ENCODE measurements at places on chromosomes 7 and 10. TPM values are rescaled to one million over a fixed set of nuclear protein-coding genes. Genes with fewer than 3 reads are reported as not detected.

The ASB10 gene
- not detected for total RNA-seq

DNA sequence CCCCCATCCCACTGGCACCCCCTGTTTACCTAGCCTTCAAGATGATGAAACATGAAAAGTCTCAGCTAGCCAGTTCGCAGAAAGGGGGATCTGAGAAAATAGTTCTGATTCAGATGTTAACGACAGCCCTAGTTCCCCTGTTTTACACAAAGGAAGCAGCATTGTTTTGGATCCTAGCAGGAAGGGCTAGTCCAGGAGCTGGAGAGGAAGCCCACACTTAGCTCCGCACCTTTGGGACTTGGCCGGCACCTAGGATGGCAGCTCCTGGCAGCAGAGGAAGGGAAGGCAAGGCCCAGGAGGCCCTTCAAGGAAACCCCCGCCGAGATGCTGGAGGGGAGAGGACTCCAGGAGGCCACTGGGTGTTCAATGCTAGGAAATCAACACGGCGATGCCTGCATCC lies 29.0 kb upstream of the MGMT start:
- DNase-seq: no peak

The CASTOR2 gene
- total RNA-seq: 4.3 TPM

GRCh38 chr7:5678295-5679047 lies 103.0 kb downstream of the RNF216 start:
- DNase-seq: no peak

- DNase-seq: no peak
These were observed 74.7 kb downstream of the ABCA13 start for GRCh38 chr7:48245751-48246472.

DNA sequence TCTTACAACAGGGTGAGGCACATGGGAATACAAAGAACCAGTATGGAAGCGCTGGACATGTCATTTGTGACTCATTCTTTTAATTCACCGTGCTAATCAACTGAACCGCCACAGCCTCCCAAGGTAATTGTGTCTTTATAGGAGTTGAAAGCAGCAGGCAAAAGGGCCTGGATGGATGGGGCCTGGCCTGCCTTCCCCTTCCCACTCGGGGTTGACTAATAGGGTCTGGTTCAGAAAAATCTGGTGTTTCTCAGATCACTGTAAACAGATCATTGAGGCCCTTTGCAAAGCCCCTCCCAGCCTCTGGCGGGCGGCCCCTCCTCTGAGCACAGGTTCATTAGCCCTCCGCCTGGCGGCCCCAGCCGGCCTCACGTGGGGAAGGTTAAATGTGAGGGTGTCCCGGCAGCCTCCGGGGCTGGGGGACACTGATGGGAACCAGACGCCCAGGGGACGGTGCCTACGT lies 100.8 kb downstream of the EBF3 start:
- no peak for DNase-seq

The PKD1L1 gene
- total RNA-seq: 0.33 TPM

The SLC16A9 gene
- total RNA-seq: 1.2 TPM

- DNase-seq: no peak
These were observed 31.2 kb downstream of the GFRA1 start for GRCh38 chr10:116241642-116242410.

The ASB13 gene
- 42.9 TPM for total RNA-seq

DNA sequence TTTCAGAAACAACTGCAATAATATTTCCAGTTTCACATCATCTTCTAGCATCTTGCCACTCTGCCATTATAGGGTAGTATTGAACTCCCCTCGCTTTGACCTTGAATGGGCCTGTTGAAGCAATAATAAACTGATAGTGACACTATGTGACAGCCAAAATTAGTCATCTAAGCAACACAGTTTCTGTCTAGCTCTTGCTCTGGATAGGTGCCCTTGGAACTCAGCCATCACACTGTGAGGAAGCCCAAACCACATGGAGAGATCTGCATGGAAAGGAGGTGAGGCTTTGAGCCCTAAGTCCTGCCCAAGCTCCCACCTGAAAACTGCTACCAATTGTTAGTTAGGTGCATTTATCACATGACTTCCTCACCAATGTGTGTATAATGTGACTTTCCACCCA lies 18.1 kb upstream of the KCND2 start:
- no peak for DNase-seq

DNA sequence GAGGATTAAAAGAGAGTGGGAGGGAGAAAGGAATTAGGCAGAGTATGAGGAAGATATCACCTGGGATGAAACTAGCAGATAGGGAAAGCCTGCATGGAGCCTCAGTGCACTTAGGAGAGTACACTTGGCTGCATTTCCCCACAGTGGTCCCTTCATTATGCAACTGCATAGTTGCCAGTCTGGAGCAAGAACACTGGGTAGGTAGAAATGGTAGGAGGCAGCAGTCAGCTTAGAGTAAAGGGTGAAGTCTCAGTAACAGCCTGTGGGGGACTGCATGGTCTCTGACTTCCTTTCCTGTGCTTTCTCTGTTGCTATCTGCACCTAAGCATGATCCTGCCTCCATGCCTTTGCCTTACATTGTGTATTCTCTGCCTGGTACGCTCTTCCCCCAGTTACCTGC lies 14.0 kb upstream of the PCGF5 start:
- DNase-seq: no peak

The SORBS1 gene
- 156 TPM for total RNA-seq

- DNase-seq: no peak
These were observed 1.2 kb downstream of the GJC3 start for GRCh38 chr7:99928188-99928587.

DNA sequence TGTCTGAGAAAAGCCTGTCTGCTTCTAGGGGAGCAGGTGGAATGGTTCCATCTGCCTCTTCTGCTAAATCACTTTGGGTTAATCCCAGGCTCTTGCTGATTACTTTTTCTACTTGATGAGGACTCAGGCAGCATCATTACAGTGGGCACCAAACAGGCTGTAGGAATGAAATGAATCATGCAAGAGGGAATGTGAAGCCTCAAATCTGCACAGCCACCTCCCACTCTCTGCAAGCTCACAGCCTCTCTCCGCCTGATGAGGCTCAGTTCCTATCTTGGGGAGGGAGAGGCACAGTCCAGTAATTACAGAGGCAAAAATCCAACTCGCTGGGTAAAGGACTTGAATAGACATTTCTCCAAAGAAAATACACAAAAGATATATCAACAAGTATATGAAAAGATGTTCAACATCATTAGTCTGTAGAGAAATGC lies 34.0 kb downstream of the HSPA12A start:
- DNase-seq: no peak

The AGR3 gene
- total RNA-seq: 32.1 TPM

DNA sequence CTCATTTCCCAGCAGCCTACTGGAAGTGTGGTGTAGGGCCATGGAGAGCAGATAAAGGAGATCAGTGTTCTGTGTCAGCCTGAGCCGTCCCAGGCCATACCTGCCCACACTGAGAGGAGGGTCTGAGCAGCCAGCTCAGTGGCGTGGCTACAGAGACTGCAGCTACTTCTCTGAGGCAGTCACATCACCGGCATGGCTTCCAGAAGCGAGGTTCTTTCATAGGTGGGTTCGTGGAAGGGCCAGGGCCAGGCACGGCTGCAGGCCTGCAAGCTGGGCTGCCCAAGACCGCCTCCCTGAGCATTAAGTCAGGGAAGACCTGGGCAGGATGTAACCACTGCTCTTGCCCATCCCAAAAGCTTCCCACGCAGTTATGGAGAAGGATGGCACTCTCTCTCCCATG lies 34.9 kb downstream of the LDB3 start:
- DNase-seq: no peak

- no peak for DNase-seq
These were observed 211.9 kb downstream of the CXCL12 start for GRCh38 chr10:44172883-44173607.

The TRPV5 gene
- 1.3 TPM for total RNA-seq

GRCh38 chr10:22259280-22259679 lies 41.5 kb upstream of the EBLN1 start:
- DNase-seq: no peak

The SPAG6 gene
- not detected for total RNA-seq

DNA sequence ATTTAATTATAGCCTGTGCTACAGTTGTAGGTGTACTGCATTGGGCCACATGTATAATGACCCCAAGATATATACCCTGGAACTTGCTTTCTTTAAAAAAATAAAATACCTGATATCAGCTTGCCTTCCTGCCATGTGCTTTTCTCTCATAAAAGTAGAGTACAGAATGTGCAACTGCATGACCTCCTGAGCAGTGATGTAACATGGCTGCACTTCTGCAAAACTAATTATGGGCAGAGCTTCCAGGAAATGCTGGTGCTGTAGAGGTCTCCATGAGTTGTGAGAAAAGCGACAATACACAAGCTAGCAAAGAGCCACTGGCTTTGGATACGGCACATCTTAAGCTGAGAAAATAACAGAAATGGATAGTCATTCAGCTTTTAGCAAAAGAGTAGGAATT lies 6.5 kb upstream of the ERLIN1 start:
- DNase-seq: no peak

DNA sequence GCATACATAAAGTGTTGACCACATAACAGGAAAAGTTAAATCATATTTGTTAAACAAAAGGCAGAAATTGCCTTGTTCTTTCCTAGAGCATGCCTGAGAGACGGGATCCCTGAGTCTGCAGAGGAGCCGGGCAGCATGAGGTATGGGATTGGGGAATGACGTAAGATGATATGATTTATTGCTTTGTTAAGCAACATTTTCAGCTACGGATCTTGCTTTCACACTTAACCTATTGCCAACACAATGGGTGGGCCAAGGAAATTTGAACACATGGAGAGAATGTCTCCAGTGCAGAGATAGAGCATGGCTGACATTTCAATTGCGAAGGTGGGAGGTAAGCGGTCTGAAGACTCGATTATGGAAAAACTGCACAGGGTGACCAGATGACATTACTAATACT lies 76.7 kb downstream of the EMX2 start:
- DNase-seq: no peak

GRCh38 chr7:149310113-149310836 lies 48.3 kb downstream of the ZNF783 start:
- DNase-seq: no peak

The SPDYE16 gene
- 0.73 TPM for total RNA-seq

- no peak for DNase-seq
These were observed 179.4 kb downstream of the SEMA3E start for GRCh38 chr7:83469491-83469890.

DNA sequence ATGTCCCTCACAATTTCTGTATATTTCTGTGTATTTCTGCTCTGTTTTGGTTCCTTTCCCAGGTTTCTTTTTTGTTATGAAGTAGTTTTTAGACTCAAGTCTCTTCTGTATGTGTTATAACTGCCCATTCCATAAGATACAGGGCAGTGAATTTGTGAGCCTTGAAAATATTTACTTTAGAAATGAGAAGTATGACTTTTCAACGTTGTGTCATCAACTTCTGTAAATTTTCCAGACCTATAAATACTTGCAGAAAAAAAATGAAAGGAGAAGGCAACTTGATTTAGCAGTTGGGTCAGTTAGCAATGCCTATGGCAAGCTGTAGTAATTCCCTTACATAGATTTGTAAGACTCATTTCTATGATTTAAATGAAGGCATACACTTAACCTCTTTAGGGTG lies 11.5 kb downstream of the EGFR start:
- DNase-seq: no peak

GRCh38 chr7:98369726-98370125 lies 31.2 kb downstream of the BAIAP2L1 start:
- no peak for DNase-seq

DNA sequence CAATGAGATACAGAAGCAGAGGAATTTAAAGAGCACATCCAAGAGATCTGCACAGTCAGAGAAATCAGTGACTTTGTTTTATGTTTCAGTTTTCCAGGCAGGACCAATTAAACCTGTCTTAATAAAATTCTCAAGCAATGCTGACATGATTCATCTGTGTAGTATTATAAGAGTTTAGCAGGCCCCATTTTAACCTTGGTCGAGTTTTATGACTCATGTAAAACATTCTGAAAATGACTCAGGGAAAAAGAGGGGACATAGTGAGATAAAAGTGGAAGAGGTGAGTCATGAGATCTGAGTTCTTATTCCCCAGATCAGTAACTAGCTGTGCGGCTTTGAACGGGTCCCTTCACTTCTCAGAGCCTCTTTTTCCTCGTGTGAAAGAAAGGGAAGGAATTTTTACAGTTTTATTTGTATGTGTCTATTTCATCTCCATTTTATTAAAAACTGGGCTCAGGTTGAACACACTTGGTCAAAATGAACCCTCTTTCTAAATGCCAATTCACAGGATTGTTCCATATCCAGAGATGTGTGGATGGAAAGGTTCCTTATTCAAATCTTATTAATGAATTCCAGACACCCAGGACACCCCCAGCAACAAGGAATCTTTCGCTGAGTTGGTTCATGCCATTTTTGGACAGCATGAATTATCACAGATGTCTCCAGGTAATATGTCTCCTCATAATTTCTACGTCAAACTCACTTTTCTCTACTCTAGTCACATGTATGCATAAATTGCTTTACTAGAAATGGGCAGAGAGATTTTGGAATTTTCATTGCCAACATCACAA lies 143.2 kb downstream of the JAZF1 start:
- no peak for DNase-seq

The NEUROG3 gene
- not detected for total RNA-seq

- DNase-seq: no peak
These were observed 318.2 kb downstream of the SFMBT2 start for GRCh38 chr10:7092603-7093002.

DNA sequence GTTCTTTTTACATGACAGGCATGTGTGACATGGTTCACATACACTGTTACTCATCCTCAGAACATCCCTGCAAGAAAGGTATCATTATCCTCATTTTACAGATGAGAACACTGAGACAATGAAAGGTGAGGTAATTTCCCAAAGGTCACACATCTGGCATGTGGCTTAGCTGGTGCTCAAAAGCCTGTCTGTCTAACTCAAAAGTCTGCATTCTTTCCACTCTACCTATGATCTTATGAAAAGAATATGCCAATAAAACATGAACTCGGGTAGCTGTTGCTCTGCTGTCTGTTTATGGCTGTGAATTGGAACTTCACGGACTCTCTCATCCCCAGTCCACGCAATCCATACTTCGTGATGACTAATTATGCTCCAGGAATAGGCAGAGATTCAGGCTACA lies 79.0 kb upstream of the ODAD2 start:
- DNase-seq: no peak

DNA sequence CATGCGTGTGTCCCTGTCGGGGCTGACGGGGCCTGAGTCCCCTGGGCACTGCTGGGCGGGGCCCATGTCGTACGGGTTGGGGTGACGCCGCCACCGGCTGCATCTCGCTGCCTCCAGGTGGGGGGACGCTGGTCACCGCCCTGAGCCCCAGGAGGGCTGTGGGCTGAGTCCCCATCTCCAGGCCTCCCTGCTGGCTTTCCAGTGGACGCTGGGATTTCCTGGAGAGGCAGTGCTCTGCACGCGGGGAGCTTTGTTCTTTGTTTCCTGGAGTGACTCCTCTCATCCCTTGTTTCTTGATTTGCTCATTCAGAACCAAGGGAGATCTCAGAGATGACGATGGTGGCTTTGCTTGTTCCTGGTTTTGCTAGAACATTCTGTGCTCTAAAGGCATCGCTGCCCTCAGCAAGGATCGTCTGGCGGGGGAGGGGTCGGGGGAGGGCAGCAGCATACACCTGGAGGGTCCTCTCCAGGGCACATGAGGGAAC lies 21.0 kb downstream of the PWWP2B start:
- no peak for DNase-seq

DNA sequence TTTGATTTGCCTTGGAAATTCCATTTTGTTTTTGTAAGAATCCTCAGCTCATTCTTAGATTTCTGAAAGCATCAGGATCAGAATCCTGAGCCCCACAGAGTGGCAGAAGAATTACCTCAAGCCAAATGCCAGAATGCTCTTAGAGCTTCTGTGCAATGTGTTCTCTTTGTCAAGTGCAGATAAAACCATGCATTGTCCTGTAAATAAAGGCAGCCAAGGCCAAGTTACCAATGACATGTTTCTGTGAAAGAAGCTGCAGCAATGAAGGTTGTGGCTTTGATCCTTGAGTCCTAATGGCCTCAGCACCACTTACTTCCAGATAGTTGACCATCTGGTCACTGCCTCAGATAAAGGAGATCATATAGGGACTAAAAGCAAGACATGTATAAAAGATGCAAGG lies 343.3 kb upstream of the AKR1E2 start:
- DNase-seq: no peak

Data from breast epithelium (tissue), 4 donors.